Substantia nigra (tissue), 51 donors: ENCODE measurements at places on chromosomes 12 and 14.
A peak's percentile ranks its signal among the peaks of the same experiment; 100 is the strongest.

DNA sequence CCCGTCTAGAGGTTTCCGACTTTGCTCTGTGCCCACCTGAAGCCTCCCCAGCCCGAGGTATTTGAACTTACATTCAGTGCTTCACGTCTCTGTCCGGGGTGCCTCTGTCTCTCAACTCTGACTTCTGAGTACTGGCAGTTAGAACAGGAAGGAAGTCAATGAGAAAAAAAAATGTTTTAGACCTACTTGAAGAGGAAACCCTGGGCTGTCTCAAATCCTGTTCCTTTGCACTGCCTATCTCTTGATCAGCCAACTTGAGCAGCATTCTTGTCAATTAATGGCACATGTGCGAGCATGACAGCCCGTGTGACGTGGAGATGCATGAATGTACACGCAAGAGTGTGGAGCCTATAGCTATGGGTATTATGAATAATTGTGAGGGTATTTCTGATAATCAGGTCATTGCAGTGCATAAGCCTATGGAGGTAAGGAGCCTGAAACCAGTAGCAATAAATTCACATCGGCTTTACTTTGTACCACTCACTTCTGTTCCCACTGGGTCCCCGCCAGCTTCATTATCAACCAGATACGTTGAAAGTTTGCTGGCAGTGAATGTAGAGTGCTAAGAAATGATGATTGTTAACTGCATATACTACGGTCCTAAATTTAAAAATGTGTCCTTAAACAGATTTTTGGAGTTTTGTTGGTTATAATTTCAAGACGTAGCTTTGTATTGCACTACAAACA lies at the start of gene ARHGDIB:
ARHGDIB (minus strand) TSS at position 136 of the 687 bp plus-strand sequence. CDS start 10,889 bp downstream, outside the sequence.
- no peak for DNase-seq

- DNase-seq, result no peak
These were observed 67.7 kb upstream of the DDX11 start for GRCh38 chr12:31005944-31006361.

- no peak for DNase-seq
These were observed 98.4 kb downstream of the APAF1 start for GRCh38 chr12:98743362-98743953.

GRCh38 chr14:24310646-24311604 lies at the start of gene LTB4R:
Gene LTB4R (plus strand): TSS chr14:24311502. CDS start chr14:24315652, 4,150 bp downstream.
- peak; percentile 61 for DNase-seq

DNA sequence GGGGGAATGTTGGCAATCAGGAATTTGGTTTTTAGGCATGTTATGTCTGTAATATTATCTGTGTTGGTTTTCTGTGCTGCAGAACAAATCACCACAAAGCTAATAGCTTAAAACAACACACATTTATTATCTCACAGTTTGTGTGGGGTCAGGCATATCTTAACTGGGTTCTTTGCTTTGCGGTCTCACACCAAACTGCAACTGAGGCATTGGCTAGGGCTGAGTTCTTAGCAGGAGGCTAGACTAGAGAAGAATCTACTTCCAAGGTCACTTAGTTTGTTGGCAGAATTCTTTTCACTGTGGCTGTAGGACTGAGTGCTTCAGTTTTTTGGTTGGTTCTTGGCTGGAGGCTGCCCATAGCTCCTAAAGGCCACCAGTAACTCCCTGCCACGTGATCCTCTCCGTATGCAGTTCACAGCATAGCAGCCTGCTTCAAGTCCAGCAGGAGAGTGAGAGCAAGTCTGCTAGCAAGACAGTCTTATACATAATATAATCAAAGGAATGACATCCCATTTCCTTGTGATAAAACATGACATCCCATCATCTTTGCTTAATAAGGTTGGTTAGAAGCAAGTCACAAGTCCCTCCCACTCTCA lies 21.6 kb downstream of the ATF1 start:
- no peak for DNase-seq

- no peak for DNase-seq
These were observed 15.5 kb downstream of the TPCN1 start for GRCh38 chr12:113236539-113237399.

DNA sequence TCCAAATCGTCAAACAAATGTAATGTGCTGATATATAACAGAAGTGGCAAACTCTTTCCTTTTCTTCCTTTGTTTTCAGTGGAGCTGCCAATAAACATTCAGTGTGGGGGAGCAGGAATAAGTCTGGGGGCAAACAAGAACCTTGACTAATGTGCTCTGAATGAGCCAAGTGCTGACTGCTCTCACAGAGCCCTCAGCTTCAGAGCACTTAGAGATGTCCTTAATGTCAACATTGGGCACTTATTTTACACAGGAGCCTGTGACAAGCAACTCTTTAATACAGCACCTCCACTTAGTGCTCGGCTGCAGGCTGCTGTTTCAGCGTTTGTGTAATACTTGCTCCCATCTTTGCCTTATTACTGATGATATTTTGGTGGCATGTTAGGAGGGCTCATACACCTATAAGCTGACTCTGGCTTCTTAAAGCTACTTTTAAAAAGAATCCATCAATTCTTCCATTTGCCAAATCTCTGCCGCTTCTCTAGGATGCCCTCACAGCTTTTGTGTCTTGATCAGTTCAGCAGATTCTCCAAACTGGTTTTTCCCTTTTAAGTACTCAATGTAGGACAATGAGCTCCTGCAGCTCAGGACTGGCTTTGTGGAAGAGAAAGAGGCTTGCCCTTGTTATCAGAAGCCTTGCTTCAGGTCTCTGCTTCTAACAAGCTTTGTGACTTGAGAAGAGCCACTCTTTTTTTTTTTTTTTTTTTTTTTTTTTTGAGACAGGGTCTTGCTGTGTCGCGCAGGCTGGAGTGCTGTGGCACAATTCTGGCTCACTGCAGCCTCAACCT lies 206.6 kb downstream of the MON2 start:
- no peak for DNase-seq

- DNase-seq, result no peak
These were observed 68.6 kb downstream of the GLRX5 start for GRCh38 chr14:95603415-95603814.

DNA sequence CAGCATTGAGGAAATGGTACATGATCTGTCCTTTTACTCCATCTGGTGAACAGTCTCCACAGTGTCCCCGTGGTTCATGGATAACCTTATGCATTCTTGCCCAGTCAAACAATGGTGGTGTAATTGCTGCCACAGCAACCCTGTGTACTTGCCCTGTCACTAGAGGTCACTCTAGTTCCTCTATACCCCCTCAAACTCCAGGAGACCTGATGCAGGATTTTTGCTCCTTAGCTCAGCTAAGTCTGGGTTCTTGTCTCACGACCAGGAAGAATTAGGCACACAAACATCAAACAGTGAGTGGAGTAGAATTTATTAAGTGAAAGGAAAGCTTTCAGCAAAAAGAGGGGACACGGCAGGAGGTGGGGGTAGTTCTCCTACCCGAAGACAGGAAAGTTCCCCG lies 24.7 kb upstream of the EEA1 start:
- DNase-seq, result no peak

DNA sequence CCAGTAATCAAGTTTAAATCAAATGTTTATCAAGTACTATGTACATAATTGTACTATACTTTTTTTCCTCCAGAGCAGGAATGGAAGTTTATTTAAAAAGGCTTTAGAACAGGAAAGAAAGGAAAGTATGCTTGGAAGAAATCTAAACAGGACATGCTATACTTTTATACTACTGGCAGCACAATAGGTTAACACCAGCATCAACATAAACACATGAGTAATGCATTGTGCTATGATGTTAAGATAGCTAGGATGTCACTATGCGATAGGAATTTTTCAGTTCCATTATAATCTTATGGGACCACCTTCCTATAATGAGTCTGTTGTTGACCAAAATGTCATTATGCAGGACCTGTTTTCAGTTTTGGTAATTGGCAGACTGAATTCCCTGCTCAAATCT lies 41.5 kb upstream of the ANKS1B start:
- DNase-seq, result no peak

GRCh38 chr12:119288576-119288975 lies 46.0 kb upstream of the CCDC60 start:
- DNase-seq, result no peak

DNA sequence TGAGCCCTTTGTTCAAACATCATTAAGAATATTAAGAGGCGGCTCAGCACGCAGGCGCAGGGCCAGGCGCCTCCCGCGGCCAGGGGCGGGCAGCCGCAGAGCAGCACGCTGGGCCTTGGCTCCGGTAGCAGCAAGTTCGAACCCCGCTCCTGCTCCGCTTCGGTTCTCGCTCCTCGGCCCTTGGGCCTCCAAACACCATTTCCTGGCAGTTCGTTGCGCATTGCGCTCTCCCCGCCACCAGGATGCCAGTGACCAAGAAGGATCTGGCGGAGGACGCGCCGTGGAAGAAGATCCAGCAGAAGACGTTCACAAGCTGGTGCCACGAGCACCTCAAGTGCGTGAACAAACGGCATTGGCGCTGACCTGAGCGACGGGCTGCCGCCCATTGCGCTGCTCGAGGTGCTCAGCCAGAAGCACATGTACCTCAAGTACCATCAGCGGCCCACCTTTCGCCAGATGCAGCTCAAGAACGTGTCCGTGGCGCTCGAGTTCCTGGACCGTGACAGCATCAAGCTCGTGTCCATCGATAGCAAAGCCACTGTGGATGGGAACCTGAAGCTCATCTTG lies 6.9 kb upstream of the ACVRL1 start:
- DNase-seq, result no peak
